ENCODE measurements at places on chromosomes 4 and X. TPM values are rescaled to one million over a fixed set of nuclear protein-coding genes. Genes with fewer than 3 reads are reported as not detected.

DNA sequence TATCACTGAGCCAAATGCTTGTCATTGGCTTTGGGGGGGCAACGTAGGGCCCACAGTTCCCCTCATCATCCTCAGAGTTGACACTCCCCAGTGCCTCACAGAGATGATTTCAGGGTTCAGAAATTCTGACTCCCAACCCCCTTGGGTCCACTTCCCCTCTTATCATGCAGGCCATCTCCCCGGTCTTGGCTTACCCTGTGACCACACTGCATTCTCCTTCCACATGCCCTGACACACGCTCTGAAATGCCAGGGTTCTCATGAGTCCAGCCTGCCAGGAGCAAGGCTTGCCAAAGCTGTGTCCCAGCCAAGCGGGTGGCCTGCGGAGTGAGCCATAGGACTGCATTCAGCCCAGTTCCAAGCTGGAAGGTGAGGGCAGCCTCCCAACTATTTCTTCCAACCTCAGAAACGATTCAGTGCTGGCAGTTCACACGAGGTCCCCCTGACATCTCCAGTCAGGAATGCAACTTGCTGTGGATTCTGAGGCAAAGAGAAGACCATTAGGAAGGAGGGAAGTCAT lies 101.2 kb downstream of the SMIM20 start:
- no peak for DNase-seq

TMEM154 gene
- polyA plus RNA-seq = 1.5 TPM

DNA sequence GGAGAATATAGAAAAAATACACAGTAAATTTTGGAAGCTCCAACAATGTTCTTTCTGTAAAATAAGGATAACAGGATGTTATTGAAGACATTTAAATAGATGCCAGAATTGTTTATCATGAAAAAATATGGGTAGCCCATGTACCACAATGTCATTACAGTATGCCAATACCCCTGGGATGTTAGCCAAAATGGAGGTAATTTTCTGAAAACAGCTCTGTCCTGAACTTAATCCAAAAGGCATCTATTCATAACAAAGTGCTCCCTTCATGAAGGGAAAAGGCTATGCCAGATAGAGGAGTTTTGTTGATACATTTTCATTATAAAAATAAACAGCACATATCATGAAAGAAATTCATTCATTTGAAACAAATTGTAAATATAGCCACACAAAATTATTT lies 1902.6 kb upstream of the AGA start:
- DNase-seq = no peak

CSAG3 gene
- polyA plus RNA-seq = not detected

- DNase-seq = no peak
These were observed 57.3 kb upstream of the STIM2 start for GRCh38 chr4:26803211-26803861.

DNA sequence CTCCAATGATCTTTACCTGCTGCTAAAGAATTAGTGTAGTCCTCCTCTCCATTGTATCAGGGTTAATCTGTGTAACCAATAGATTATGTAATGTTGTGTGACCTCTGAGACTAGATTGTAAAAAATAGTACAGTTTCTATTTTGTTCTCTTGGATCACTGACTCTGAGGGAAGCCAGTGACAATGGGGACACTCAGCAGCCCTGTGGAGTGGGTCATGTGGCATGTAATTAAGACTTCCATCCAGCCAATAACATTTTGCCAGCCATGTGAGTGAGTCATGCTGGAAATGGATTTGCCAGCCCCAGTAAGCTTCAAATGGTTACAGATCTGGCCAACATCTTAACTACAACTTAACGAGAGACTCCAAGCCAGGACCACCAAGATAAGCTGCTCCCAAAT lies 332.3 kb downstream of the PTTG2 start:
- DNase-seq = no peak

DNA sequence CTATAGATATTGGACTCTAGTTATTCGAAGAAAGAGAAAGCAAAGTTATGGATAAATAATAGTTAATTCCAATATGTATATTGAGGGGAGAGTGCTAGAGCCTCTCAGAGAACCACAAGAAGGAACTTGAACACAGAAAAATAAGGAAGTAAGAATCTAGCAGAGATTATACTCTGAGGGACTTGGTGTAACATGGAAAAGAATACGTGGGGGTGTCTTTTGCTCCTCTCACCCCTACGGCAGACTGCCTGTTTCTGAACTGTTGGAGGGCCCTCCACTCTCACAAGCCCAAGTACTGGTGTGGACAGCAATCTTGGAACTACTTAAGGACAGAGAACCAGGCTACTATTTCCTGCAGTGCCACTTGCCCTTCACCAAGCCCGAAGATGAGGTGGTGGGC lies 1174.4 kb upstream of the PCDH10 start:
- no peak for DNase-seq

GRCh38 chr4:7150036-7150635 lies 42.2 kb upstream of the SORCS2 start:
- no peak for DNase-seq

DNA sequence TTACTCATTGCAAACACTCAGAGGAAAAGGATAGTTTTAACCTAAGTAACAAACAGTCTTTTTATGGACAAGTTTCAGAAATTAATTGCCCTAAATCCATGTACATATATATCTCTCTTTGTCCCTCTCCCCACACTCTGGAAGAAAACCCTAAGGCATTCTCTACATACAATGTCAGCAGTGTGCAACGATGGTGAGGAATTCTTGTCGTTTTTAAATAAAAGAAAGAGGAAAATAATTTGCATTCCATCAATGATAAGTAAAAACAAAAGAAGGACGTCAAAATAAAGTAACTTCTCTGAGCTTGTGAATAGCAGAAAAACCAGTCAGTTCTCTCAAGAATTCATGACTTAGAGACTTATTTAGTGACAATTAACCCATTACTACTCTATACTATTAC lies 550.5 kb upstream of the DIPK2B start:
- no peak for DNase-seq

GRCh38 chrX:3712051-3712869 lies 1.2 kb downstream of the PRKX start:
- no peak for DNase-seq

NR3C2 gene
- polyA plus RNA-seq = 16.2 TPM

GRCh38 chr4:8225706-8226443 lies 26.8 kb downstream of the SH3TC1 start:
- no peak for DNase-seq

GABRG1 gene
- polyA plus RNA-seq = 0.18 TPM

DNA sequence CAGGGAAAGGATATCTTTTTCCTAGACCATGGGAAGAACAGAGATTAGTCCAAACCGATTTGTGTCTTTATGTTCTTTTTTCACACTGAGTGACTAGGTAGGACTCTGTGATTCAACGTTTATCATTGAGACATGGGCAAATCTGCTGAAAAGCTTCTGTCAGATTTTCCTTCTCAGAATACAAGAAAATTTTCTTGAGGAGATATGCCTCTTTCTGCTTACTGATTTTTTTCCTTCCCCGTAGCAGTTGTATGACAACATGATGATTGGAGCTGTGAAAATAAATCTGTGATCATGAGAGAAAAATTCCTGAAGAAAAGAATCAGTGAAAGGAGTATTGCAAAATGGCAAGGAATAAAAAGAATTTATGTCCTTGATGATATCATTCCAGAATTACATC lies 130.6 kb upstream of the FAT4 start:
- DNase-seq = no peak

GRCh38 chr4:30808276-30808675 lies 88.1 kb downstream of the PCDH7 start:
- DNase-seq = no peak

DNA sequence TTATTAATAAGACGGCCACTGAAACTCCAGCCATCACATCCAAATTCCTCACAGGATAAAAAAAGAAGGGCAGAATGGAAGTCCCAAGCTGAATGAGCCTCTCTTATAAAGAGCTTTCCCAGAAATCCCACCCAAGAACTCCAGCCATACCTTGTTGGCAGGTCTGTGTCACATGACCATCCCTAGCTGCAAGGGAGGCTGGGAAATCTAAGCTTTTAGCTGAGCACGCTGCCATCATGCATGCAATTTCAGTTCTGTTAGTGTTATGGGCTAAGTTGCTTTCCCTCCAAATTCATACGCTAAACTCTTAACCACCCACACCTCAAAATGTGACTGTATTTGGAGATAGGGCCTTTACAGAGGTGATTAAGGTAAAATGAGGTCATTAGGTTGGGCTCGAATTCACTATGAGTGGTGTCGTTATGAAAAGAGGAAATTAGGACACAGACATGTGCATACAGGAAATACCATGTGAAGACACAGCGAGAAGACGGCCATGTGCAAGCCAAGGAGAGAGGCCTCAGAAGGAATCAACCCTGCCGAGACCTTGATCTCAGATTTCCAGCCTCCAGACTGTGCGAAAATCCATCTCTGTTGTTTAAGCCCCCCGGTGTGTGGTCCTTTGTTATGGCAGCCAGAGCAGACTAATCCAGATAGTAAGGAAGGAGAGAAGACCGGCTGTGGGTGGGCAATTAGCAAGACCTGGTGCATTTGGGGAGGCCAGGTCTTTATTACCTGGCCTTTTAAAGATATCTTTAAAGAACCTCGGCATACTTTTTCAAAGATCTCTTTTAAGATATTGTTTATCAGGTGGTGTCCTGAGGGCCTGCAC lies 317.6 kb downstream of the BCOR start:
- DNase-seq = no peak

RASL11B gene
- 40.5 TPM for polyA plus RNA-seq

UBA6 gene
- polyA plus RNA-seq = 78.7 TPM

GRCh38 chr4:6019316-6020263 lies 1.4 kb upstream of the C4orf50 start:
- peak; percentile 61 for DNase-seq

DNA sequence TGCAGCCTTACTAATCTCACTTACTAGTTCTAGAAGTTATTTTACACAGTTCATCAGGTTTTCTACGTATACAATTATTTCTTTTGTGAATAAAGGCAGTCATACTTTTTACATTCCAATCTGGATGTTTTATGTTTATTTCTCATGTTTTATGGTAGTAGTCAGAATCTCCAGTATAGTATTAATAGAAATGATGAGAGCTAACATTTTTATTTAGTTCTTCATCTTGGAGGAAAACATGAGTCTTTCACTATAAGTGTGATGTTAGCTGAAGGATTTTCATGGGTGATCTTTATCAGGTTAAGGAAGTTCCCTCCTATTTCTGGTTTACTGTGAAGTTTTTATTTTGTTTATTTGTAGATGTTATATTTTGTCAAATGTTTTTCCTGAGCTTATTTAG lies 256.1 kb upstream of the GIMD1 start:
- DNase-seq = no peak

DNA sequence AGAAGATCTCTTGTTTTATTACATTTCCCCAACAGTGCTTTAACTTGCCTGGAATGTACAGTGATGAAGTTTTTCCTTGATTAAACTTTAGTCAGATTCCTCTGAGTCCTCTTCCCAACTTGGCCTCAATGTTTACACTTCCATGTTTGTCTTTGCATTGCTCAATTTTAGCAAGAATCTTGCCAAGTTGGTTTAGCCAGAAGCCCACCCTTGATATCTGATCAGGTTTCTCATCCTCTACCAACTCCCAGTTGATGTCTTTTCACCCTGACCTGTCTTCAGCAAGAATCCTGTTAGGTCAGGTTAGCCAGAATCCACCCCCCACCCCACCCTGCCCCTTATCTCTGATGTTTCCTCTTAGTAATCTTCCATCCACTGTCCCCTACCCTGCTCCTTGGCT lies 120.9 kb downstream of the MBNL3 start:
- no peak for DNase-seq

UTP3 gene
- 49.2 TPM for polyA plus RNA-seq

IL2RG gene
- 0.93 TPM for polyA plus RNA-seq

GRCh38 chr4:103207673-103208072 lies 9.5 kb upstream of the CENPE start:
- no peak for DNase-seq

DNA sequence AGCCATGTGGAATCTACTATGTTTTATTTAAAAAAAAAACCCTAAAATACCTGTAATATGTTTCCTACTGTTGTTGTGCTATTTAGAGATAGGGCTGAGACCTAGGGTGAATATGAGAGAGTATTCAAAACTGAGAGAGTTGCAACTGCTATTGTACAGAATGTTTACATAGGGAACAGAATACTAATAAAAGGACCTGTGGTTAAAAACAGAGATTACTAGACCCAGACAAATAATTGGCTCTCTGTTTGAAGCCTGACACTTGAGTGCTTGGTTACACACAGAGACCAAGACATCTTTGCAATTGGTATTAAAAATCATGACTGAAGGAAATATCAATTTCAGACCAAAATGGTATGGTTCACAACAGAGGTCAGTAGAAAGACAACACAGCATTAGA lies 278.9 kb upstream of the GIMD1 start:
- no peak for DNase-seq

DNA sequence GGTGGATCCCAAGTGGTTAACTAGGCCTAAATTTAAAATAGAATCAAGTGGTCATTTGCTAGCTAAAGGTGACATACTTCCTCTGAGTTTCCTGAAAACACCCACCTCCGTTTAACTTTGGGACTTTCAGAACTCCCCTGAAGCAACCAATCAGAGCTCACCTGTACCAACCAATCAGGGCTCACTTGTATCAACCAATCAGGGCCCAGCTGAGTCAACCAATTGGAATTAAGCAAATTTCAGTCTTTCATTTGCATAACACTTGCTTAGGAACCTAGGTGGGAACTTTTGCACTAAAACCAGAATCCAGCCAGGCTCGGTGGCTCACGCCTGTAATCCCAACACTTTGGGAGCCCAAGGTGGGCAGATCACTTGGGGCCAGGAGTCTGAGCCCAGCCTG lies 15.9 kb downstream of the GPC4 start:
- DNase-seq = no peak

DNA sequence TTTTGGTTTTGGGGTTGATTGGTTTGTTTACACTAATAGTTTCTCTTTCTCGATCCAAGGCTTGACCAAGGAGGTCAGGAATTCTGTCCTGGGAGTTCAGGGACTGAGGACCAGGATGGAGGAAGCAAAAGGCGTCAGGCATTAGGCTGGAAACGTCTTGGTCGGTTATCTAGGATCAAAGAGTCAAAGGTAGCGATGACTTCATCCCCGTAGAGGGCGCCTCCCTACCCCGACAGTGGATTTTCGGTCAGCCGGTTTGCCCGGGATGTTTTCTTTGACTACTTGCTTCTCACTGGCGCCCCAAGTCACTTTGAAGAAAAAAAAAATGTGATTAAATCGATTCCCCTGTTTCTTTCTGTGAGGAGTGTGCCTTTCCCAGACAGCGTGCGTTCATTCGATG lies 980 bp upstream of the FHDC1 start:
- no peak for DNase-seq

POF1B gene
- polyA plus RNA-seq = 0.91 TPM

- no peak for DNase-seq
These were observed 222.6 kb downstream of the NDST4 start for GRCh38 chr4:114890773-114891172.

GRCh38 chr4:23970201-23970850 lies 80.5 kb upstream of the PPARGC1A start:
- no peak for DNase-seq

P2RY8 gene
- polyA plus RNA-seq = 0.73 TPM

CT45A9 gene
- polyA plus RNA-seq = not detected

DNA sequence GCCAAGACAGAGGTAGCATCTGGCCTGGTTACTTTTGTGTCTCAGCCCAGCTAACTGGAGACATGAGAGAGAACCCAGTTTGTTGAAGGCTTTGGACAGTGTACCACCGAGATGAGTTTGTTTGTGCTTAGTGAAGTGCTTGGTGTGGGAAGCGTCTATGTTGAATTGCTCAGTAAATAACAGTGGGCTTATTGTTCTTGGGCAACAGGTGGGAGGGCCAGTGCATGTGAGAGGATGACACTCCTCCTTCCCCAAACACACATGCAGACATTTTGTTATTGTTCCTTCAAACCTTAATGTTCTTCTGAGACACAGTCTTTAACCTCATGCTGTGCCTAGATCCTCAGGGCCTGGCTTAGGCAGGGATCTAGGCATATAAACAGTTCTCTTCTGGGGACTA lies 39.7 kb downstream of the MSN start:
- DNase-seq = no peak

- no peak for DNase-seq
These were observed 221.0 kb upstream of the GPRIN3 start for GRCh38 chr4:89528526-89529133.

All from left kidney (tissue), 8 donors.